Stimulated activated CD4-positive, alpha-beta T cell treated with anti-CD3 and anti-CD28 coated beads, Interleukin-2, amount 100 ng/mL, for 24 hours (primary cell): ENCODE measurements at places on chromosomes 13 and 19.

DNA sequence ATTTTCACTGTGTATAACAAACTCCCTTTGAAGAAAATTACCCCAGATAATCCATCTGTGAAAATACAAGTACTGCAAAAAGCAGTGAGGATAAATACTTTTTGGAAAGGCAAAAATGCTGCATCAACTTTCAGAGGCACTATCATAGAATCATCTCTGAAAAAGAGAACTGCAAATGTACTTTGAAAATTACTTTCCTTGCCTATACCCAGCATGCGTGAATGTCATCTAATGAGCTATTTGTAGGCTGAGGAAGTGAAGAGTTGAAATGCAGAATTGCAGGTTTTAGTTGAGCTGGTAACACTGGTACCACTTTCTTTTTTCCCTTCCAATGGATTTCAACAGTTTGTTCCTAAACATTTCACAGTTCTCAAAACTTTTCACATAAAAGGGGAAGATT, 196.7 kb downstream of the TBC1D4 start:
- DNase-seq, result no peak

GRCh38 chr19:53875602-53876325, 6.2 kb upstream of the PRKCG start:
- no peak for DNase-seq

GRCh38 chr19:35120492-35120891, 4.9 kb downstream of the FXYD3 start:
- DNase-seq, result no peak

DNA sequence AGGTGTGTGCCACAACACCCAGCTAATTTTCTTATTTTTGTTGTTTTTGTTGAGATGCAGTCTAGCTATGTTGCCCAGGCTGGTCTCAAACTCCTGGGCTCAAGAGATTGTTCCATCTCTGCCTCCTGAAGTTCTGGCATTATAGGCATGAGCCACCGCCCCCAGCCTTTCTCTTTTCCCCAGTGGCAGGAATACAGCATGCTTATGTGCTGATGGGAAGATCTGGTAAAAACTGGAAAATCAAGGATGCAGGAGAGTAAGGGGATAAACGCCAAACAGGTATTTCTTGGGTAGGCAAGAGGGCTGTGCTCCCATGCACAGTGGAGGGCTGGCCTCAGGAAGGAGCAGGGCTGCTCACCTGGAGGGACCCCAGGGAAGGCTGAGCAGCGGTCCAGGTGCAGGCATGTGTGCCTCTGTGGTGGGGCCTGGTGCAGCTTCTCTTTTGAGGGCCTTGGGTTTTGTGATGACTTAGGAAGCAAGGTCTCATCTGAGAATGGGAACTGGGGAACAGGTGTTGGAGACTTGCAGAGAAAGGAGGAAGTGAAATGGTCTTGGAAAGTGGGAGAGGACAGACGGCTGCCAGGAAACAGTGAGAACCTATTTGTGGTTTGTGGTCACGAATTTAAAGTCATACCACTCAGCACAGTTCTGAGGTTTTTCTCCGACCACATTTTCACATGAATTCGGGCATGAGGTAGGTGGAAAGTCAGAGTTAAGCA, 106.5 kb downstream of the TEX26 start:
- no peak for DNase-seq

GRCh38 chr19:18883526-18884304, 12.2 kb downstream of the CERS1 start:
- no peak for DNase-seq

GRCh38 chr13:114081761-114082681, 50.4 kb downstream of the RASA3 start:
- no peak for DNase-seq

DNA sequence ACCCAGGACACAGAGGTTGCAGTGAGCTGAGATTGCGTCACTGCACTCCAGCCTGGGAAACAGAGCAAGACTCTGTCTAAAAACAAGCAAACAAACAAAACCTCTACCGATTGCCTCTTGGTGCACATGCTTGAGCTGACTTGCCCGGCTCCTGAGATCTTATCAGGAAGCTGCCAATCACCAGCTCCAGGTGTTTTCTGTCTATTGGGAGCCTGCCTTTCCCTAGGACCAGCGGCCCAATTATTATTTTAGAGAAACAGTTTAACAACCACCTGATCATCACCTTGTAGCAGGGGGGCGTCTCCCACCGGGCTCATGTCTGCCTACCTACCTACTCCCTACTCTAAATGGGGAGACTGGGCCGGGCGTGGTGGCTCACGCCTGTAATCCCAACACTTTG, 10.8 kb downstream of the CLEC4M start:
- no peak for DNase-seq

GRCh38 chr19:8446061-8446709, 1.4 kb downstream of the HNRNPM start:
- DNase-seq, result no peak

- no peak for DNase-seq
Measured at GRCh38 chr13:30164146-30164545, 143.2 kb downstream of the KATNAL1 start.

DNA sequence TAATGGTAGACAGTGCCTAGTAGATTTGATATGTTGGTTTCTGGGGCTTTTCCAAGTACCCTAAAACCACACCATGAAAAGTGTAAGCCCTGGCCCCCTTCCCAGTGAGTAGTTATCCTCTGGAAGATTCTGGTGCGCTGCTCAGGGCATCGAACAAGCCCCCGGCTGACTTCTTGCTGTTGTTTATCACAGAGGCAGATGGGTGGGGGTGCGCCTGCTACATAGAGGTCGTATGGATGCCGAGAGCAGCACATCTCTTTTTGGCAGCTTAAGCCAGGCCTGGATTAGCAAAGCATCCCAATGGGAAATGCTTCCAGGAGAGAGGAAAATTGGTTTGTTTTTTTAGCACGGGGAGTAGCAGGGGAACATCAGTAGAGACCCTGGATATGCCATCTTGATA, 26.3 kb upstream of the SPATA13 start:
- DNase-seq, result no peak

GRCh38 chr13:98769736-98770135, 17.3 kb upstream of the SLC15A1 start:
- no peak for DNase-seq

DNA sequence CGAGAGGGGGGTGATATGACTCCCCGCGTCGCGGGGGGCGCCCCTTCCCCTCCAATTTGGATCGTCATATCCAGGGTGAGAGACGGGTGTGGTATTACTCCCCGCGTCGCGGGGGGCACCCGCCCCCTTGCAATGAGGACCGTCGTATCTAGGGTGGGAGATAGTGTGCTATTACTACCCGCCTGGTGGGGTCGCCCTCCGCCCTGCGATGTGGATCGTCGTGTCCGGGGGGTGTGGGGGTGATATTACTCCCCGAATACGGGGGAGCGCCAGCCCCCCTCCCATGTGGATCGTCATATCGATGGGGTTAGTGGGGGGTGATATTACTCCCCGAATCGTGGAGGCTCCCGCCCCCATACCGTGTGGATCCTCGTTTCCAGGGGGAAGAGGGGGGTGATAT, 29.2 kb upstream of the RGCC start:
- DNase-seq, result peak; percentile 37

DNA sequence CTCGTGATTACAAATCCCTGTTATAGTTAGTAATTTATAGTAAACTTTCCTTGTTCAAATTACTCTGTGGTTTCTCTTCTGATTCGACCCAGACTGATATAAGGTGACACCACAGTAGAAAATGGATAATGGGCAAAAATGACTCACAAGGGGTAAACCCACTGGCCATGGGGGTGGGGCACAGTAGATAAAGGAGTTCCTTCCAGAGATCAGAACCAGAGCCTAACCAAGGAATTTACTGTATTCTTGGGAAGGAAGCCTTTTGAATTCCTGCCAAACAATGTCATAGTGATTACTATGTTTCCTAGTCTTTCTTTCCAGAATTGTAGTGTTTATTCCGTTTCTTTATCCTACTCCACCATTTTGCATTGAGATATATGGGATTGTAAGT, 21.9 kb downstream of the MIR17HG start:
- peak; percentile 38 for DNase-seq

DNA sequence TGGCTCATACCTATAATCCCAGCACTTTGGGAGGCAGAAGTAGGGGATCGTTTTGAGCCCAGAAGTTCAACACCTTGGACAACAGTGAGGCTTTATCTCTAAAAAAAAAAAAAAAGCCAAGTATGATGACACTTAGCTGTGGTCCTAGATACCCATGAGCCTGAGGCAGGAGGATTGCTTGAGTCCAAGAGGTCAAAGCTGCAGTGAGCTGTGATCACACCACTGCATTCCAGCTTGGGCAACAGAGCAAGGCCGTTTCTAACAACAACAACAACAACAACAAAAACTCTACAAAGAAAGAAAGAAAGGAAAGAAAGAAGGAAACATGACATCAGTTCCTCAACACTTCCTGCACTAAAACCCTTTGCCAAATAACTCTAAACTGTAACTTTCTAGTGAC, 265.1 kb upstream of the DACH1 start:
- no peak for DNase-seq

DNA sequence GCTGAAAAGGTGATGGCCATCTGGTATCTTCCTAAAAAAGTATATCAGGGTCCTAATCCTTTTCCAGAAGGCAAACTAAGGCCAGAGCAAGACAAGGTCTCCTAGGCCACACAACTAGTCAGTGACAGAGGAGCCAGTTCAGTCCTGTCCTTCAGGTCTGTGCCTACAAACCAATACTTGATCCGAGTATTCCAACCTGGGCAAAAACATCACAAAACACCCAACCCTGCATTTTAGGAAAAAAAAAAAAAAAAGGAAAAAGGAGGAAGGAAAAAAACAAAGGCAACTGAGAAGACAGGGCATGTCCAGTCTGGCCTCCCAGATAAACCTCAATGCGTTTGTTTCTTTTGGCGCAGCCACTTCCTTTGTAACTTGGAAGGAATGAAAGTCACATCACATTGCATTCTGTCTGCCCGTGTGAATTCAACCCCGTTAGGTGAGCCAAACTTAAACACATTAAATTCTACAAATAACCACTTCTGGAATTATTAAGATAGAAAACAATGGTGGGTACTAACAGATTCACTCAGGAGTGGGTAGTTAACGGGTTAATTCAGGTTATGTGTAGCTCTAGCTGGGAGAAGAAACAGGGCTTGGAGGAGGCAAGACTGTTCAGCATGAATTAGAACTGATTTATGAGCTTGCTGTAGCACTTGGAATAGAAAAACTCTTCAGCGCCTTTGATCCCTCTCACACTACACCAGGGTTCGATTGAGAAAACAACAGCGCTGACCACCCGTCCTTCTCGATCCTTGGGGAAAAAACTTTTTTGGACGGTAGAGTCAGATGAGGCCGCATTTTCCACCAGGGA, 43.0 kb upstream of the HNRNPA1L2 start:
- no peak for DNase-seq

DNA sequence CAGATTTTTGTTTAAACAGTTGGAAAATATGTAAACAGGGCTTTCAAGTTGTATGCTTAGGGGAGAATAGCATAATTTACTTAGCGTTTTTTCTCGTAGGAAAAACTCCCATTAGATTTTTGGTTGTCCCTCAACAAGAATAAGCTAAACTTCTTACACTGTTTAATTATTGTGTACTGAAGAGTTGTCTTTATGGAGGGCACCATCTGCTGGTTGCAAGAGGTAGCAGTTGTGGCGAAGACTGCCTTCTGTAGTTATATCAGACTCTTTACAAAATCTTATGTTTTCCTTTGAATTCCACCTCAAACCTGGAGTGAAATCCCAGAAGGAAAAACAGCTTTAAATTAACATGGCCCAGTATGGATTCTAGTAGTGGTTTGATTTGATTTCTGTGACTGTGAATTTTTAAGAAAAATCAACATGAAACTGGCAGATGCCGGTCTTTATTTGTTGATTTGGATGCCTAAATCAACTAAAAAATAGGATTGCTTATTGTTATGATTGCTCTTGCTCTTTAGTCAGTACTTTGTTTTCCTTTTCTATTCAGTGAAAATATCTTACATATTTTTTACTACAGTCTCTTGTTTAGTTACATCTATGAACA, 53.4 kb downstream of the PDS5B start:
- peak; percentile 41 for DNase-seq

GRCh38 chr19:10009714-10010224, 535 bp downstream of the COL5A3 start:
- no peak for DNase-seq

DNA sequence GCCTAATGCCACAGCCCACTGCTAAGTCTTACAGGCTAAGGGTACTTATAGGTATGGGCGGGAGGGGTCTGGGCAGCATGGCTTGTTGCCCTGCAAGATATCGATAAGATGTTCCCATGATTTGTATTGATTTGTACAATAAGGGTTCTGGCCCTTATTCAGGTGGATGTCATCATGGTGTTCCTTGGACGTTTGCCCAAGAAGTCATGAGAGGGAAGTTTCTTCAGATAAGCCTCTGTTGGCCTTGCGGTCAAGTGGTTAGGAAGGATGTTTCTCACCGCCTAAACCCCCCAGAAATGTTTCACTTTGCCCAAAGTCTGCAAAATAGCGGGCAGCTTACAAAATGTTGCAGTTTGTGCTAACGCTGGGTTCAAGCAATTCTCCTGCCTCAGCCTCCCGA, 7.3 kb downstream of the PARP4 start:
- DNase-seq, result no peak

GRCh38 chr13:49238621-49239020, 9.1 kb upstream of the CDADC1 start:
- DNase-seq, result no peak

- DNase-seq, result no peak
Measured at GRCh38 chr13:100254002-100254401, 165.1 kb downstream of the PCCA start.

GRCh38 chr19:55640577-55641425, at the start of gene ZNF580:
TSS of gene ZNF580 (plus strand) at chr19:55641002. CDS start at chr19:55642509, 1,507 bp downstream.
- DNase-seq, result peak; percentile 71

GRCh38 chr13:80877209-80877943, 536.5 kb upstream of the SPRY2 start:
- DNase-seq, result no peak

GRCh38 chr13:74101436-74101835, 32.8 kb downstream of the KLF12 start:
- no peak for DNase-seq

- DNase-seq, result no peak
Measured at GRCh38 chr13:80339563-80339911, 1.4 kb downstream of the SPRY2 start.

DNA sequence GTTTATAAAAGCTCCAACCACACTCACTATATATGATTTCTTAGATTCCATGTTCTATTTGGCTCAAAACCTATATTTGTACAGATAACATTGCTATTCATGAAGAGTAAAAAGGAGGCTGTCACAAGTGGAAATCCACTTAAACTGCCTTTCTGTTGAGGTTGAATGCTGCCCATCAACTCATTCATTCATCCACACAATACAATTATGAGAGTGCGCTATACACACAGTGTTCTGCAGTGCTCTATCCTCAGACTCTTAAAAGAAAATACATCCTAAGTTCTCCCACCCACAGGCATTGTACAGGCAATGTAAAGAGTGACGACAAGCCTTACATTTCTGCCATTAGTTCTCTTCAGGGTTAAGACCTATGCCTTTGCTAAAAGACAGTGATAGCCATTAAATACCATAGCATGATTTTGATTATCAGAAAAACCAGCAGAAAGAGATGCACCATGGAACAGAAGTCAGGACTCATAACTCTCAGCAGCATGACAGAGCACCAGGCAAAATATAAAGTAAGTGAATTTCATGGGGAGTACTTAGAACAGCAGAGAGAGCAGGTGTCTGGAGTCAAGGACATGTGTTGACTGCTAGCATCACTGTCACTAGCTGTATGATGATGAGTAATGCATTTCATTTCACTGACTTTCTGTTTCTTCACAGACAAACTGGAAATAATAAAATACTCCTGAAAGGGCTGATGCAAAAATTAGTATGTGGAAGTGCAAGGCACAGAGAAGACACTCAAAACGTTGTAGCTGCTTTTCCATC, 218.0 kb downstream of the RBM26 start:
- no peak for DNase-seq
